ENCODE measurements at places on chromosomes 5 and 9. TPM values are rescaled to one million over a fixed set of nuclear protein-coding genes. Genes with fewer than 3 reads are reported as not detected.

DNA sequence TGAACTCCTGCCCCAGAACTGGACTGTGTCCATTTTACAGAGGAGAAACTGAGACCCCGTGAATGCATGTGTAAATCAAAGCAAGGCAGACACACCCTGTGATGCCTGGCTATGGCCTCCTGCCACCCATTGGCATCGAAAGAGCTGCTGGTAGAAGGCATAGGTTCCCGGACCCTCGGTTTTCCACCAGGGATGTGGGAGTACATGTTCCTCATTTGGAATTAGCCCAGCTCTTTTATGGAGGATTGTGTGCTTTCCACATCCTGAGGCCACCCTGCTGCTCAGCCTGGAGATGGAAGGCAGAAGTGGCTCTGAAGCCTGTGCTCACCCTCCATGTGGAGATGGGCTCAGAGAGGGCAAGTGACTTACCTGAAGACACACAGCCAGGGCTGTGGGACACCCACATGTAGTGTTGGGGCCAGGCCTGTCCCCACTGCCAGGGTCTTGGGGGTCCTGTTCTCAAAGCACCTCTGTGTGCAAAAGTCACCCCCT is 2.8 kb downstream of the SUSD3 start:
- peaks cover 70% of the 10 kb centered on the region for H3K4me1 ChIP-seq
- no peak overlapping the region for H3K4me3 ChIP-seq
- H3K27ac ChIP-seq: peak overlapping the region; percentile 49
- no peaks in the 10 kb centered on the region for H3K36me3 ChIP-seq

Gene PDLIM4
- total RNA-seq: not detected

Gene KIAA1958
- 14.0 TPM for total RNA-seq

- H3K36me3 ChIP-seq: no peaks in the 10 kb centered on the region
- H3K4me1 ChIP-seq: no peaks in the 10 kb centered on the region
- H3K4me3 ChIP-seq: no peak overlapping the region
- no peak overlapping the region for H3K27ac ChIP-seq
Measured at GRCh38 chr5:131212471-131213021, 41.8 kb downstream of the LYRM7 start.

DNA sequence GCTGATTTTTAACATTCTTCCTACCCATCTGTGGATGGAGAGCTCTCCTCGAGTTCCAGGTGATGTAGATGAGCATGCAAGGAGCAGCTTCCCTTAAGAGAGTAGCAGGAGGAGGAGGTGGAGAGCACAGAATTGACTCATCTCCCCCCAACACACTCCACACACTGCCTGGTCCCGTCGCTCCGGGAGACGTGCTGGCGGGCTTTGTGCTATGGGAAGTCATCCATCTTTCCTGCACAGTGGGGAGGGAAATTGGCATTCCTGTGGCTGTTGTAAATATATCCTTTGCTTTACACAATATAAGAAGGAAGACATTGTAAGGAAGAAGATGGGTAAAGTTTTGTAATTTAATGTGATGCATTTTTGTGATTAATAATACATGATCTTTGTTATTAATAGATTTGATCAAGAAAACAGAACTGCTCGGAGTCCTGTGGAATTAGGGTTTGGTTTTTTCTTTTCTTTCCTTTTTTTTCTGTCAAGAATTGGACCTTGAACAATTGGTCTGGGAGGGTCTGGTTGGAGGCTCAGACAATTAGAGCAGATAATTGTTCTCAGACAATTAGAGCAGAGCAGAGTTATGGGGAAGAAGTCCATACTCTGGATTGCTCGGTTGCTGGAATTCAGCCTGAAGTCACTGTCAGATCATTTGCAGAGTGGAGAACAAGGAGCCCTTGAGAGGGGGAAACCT is 297.8 kb downstream of the GADD45G start:
- DNase-seq: no peak
- no peaks in the 10 kb centered on the region for H3K27me3 ChIP-seq
- H3K4me3 ChIP-seq: no peak overlapping the region
- no peaks in the 10 kb centered on the region for H3K36me3 ChIP-seq
- H3K27ac ChIP-seq: no peak overlapping the region
- H3K4me1 ChIP-seq: peaks cover 19% of the 10 kb centered on the region

GRCh38 chr5:142569905-142570304 is 116.0 kb downstream of the FGF1 start:
- H3K36me3 ChIP-seq: no peaks in the 10 kb centered on the region
- H3K4me1 ChIP-seq: no peaks in the 10 kb centered on the region
- no peak overlapping the region for H3K4me3 ChIP-seq
- H3K27ac ChIP-seq: no peak overlapping the region

GRCh38 chr5:55864606-55865541 is 13.7 kb downstream of the IL31RA start:
- no peak overlapping the region for H3K27ac ChIP-seq
- H3K4me1 ChIP-seq: no peaks in the 10 kb centered on the region
- no peak overlapping the region for H3K4me3 ChIP-seq
- H3K27me3 ChIP-seq: no peaks in the 10 kb centered on the region
- H3K36me3 ChIP-seq: no peaks in the 10 kb centered on the region

Gene C5
- total RNA-seq: 4.3 TPM

DNA sequence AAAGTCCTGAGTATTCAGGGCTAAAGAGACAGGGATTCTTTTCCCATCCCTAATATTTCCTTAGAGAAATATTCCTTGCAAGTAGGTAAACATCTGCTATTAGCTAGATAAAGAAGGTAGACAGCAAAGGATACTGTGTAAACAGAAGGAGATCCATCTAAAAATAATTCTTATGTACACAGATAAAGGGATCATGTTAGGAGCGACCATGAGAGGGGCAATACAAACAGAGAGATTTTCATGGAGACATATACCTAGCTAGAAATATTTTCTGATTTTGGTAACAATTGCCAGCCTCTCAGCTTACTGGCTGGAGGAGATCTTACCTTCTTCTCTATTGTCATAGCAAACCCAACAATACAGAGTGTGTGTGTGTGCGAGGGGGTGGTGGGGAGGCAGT is 184.6 kb upstream of the DMAC1 start:
- H3K4me1 ChIP-seq: peaks cover 3% of the 10 kb centered on the region
- no peaks in the 10 kb centered on the region for H3K36me3 ChIP-seq
- no peak for DNase-seq

Gene STPG3
- not detected for total RNA-seq

DNA sequence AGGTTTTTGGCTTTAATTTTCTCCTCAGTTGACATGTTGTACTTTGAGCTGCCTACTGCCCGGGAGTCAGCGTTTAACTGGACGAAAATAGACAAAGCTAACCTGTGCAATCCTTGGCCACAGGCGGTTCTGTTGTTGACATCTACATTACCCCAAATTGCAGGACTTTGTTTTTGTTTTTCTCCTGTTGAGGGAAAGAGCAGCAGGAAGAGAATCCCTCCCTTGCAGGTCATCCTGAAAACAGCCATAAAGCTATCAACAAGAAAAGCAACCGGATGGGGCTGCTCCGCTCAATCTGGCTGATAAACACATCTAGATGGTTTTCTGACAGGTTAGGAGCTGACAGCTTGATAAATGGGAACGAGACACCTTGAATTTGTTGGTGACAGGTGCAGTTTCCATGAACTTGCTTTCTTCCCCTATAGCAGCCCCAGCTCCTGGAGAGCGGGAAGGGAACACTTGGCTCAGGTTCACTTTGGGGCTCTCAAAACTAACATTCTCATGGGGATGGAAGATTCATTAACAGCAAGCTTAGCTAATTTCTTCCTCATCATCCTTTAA is 331.5 kb downstream of the SLIT3 start:
- no peaks in the 10 kb centered on the region for H3K4me1 ChIP-seq
- DNase-seq: no peak

- no peaks in the 10 kb centered on the region for H3K36me3 ChIP-seq
- no peak for DNase-seq
- H3K4me3 ChIP-seq: no peak overlapping the region
- no peak overlapping the region for H3K27ac ChIP-seq
- no peaks in the 10 kb centered on the region for H3K27me3 ChIP-seq
- no peaks in the 10 kb centered on the region for H3K4me1 ChIP-seq
Measured at GRCh38 chr9:114674076-114674797, 7.8 kb downstream of the TEX48 start.

- no peaks in the 10 kb centered on the region for H3K27me3 ChIP-seq
- DNase-seq: no peak
- H3K36me3 ChIP-seq: no peaks in the 10 kb centered on the region
- no peak overlapping the region for H3K4me3 ChIP-seq
- no peaks in the 10 kb centered on the region for H3K4me1 ChIP-seq
Measured at GRCh38 chr9:91084896-91085516, 276.7 kb downstream of the AUH start.

GRCh38 chr9:129919841-129920240 is 84.6 kb downstream of the USP20 start:
- no peak for DNase-seq
- no peak overlapping the region for H3K27ac ChIP-seq
- peaks cover 12% of the 10 kb centered on the region for H3K36me3 ChIP-seq

DNA sequence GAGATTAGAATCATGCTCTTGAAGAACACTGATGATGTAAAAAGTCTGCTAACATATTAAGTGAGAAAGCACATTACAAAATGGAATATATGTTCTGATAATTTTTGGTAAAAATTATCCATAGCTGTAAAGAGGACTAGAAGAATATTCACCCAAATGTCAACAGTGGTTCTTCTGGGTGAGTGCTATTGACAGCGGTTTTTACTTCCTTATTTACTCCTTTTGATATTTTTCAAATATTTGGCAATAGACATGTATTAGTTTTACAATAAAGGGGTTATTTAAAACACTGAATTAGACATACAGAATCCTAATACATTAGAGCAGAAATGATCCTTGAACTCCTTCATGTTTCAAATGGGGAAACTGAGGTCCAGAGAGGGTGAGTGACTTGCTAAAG is 26.9 kb upstream of the MEGF9 start:
- H3K4me3 ChIP-seq: no peak overlapping the region

Gene EPB41L4B
- total RNA-seq: 12.3 TPM

Gene TLE1
- total RNA-seq: 57.2 TPM

DNA sequence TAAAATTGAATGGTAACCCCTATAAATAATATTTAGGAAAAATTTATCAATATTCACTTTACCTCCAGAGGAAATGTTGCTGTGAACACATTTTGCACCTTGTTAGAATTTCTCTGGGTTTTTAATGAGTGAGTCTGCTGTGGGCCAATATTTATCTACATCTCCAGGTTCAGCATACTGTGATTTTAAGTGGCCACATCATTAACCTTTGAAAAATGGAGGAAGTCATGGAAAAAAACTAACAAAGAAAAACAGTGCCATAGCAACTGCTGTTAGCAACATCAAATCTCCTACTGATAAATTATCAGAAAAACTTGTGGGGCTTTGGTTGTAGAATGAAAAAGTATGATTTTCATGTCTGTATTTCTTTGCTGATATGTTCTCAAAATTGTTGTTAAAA is 55.0 kb downstream of the CD180 start:
- H3K27me3 ChIP-seq: no peaks in the 10 kb centered on the region
- H3K27ac ChIP-seq: no peak overlapping the region
- no peaks in the 10 kb centered on the region for H3K4me1 ChIP-seq
- DNase-seq: no peak
- H3K36me3 ChIP-seq: peaks cover 22% of the 10 kb centered on the region

DNA sequence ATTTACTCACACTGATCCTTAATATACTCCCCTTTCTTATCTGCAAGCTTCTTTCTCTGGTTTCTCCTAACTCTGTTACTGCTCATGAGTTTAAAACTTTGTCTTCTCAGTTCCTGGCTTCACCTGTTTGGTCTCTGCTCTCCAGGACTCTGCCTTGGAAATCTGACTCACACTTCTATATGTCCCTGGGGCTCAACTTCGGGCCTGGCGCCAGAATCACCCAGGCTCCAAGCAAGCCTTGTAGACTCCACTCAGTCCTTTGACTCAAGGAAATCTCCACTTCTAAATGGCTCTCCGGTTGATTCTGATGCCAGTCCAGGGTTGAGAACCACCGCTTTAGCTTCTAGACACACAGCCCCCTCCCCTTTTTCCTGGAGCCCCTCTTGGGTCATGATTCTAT is 57.8 kb downstream of the TMC1 start:
- H3K4me3 ChIP-seq: no peak overlapping the region
- peaks cover 60% of the 10 kb centered on the region for H3K4me1 ChIP-seq
- DNase-seq: peak; percentile 64
- H3K36me3 ChIP-seq: no peaks in the 10 kb centered on the region
- peak overlapping the region; percentile 80 for H3K27ac ChIP-seq
- H3K27me3 ChIP-seq: no peaks in the 10 kb centered on the region

DNA sequence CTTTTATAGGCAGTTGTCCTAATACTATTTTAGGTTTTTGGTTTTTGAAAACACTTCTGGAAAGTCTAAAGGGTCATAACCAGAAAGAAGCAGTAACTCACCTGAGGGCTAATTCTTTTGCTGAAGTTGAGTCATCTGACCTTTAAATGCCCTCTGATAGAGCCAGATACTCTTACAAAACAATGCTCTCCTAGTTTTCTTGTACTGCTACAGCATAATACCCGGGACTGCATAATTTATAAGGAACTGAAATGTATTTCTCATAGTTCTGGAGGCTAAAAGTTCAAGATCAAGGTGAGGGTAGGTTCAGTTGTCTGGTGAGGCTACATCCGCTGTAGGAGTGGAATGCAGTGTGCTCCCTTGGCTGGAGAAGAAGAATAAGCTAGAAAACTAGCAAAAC is 670.3 kb downstream of the TLE4 start:
- H3K27me3 ChIP-seq: no peaks in the 10 kb centered on the region
- no peak overlapping the region for H3K27ac ChIP-seq
- H3K4me3 ChIP-seq: no peak overlapping the region
- DNase-seq: no peak
- H3K4me1 ChIP-seq: no peaks in the 10 kb centered on the region

Data from stomach (tissue), 19 donors.